ENCODE measurements at places on chromosomes 13 and 19.

- no peak for DNase-seq
Measured at GRCh38 chr19:48158210-48158790, 11.8 kb downstream of the LIG1 start.

DNA sequence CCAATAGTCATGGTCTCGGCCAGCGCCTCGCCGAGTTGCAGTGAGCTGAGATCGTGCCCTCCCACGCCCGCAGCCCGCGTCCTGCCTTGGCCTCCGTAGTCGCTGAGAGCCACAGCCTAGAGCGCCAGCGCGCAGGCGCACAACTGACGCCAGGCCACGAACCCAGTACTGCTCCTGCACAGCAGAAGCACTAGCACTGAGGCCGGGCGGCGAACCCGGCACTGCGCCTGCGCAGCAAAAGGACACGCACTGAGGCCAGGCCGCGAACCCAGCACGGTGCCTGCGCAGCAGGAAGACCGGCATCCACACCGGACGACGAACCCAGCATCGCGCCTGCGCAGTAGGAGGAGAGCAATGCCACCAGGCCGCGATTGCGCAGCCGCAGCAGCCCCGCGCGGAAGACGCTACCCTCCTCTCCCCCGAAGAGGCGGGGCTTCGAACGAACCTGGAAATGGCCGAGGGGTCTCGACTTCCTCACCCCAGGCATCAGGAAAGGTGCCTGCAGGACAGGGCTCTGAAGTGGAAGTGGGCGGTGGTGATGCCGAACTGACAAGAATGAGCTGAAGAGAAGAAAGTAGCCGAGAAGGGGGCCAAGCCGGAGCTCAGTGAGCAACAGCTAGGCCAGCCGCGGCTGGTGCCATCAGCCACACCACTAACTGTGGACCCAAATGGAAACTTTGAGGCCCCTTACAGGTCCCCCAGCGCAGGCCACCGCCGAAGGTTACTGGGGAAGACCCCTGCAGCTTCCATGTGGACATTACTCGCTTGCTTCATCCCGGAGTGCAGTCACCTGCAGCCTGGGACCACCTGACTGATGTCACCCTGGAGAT is 7.5 kb downstream of the F10 start:
- peak; percentile 41 for DNase-seq

- DNase-seq = no peak
Measured at GRCh38 chr13:106522898-106523525, 12.4 kb downstream of the EFNB2 start.

GRCh38 chr13:50521006-50521830 is 322.3 kb downstream of the DLEU7 start:
- DNase-seq = no peak

DNA sequence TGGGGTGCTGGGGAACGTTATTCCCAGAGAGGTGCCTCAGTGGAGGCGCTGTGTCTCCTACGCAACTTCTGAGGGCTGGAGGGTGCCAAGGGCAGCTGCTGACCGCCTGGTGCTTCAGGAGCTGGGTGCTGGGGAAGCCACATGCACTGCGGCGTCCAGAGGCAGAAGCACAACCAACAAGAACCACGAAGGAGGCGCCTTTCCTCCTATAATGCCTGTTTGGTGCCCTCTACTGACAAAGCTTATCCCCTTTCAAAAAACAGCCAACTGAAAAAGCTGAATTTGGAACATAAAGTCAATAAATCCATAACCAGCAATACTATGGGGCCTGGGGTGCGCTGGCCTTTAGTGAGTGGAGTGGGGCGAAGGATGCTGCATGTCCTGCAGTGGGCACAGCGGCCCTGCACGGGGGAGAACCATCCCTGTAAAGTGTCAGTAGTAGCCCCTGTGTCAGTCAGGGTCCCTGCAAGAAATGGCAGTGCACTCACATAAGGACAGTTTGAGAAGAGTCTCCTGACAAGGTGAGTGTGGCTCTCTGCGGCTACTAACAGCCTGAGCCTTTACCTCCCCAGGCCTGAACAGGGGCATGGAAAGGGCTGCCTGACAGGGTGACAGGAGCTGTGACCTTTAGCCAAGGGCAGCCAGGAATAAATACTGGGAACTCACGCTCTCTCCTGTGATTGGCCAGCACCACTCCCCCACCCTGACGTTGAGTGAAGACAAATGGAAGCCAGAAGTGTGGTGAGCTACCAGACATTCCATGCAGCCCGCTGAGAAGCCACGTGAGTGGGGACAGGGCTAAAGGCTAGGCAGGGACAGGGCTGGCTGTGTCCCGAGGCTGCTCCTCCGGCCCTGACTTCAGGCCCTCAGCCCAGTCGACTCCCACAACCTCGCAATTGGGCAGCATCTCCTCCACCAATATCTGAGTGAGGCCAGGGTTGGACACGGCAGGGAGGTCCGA is 4.5 kb upstream of the B3GNT8 start:
- DNase-seq = peak; percentile 52

GRCh38 chr19:28359431-28360414 is 853.2 kb downstream of the UQCRFS1 start:
- no peak for DNase-seq

DNA sequence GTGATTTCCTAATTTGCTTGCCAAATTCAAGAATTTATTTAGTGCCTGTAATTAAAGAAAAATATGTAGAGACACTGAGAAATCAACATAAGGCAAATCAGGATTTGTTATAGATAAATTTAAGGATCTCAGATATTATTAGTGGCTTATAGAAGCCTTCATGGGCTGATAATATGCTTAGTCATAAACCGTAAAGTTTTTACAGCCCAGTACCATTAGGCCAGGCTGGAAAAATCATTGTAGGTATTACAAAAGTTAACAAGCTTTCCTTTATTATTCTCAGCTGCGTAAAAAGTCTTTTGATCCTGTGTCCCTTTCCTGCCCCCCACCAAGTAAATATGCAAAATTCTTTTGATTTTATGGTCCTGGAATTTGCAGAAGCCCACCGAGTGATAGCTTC is 58.2 kb downstream of the SLITRK6 start:
- no peak for DNase-seq

DNA sequence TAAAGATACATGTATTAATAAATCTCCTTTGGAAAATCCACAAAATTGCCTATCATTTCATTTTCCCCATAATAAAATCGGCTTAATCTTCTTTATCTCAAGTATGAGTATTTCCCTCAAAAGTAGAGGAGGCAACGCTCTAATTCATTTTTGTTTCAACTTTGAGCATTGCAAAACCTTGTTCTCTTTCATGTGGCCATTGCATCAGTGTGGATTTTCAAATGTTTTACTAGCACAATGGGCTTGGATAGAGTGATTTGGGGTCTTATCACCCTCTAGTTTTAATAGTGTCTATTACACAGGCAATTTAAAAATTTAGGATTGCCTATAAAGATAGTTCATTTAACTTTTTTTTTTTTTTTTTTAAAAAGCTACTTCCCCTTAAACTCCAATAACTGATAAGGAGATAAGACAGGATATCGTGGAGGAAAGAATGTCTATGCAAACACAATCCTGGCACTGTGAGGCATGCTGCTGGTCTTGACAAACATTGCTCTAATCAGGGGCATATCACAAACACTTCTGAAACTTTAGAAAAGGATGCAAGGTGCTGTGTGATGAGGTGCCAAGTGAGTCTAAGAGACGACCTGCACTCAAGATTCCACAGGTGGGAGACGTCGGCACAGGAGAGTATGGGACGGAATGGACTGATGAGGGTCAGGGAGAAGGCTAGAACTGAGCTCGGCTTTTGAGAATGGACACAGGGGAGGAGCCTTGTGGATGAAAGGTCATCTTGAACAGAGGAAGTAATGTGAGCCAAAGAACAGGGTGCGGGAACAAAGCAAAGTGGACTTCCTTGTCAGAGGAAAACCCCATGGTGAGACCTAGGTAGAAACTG is 199.7 kb downstream of the IRS2 start:
- DNase-seq = no peak

DNA sequence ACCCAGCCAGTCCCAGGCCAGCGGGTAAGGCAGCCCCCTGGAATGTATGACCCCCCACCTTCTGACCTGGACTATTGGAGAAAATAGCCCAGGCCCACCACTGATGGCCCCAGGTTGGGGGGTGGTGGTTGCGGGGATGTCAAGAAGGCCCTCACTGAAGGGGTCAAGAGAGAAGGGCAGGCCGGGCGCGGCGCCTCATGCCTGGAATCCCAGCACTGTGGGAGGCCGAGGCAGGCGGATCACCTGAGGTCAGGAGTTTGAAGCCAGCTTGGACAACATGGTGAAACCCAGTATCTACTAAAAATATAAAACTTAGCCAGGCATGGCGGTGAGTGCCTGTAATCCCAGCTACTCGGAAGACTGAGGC is 1.5 kb upstream of the ADAMTSL5 start:
- no peak for DNase-seq

- no peak for DNase-seq
Measured at GRCh38 chr13:43239275-43239840, 216.0 kb downstream of the DNAJC15 start.

GRCh38 chr13:113147206-113147605 is 11.2 kb upstream of the PROZ start:
- no peak for DNase-seq
